ENCODE measurements at places on chromosomes 1 and 21. TPM values are rescaled to one million over a fixed set of nuclear protein-coding genes. Genes with fewer than 3 reads are reported as not detected.

LIN9 gene
- total RNA-seq = 3.8 TPM

HES5 gene
- total RNA-seq = not detected

S100A5 gene
- not detected for total RNA-seq

TMEM82 gene
- not detected for total RNA-seq

GRCh38 chr21:40923407-40923806 is 76.4 kb upstream of the DSCAM start:
- no peak for DNase-seq

DNA sequence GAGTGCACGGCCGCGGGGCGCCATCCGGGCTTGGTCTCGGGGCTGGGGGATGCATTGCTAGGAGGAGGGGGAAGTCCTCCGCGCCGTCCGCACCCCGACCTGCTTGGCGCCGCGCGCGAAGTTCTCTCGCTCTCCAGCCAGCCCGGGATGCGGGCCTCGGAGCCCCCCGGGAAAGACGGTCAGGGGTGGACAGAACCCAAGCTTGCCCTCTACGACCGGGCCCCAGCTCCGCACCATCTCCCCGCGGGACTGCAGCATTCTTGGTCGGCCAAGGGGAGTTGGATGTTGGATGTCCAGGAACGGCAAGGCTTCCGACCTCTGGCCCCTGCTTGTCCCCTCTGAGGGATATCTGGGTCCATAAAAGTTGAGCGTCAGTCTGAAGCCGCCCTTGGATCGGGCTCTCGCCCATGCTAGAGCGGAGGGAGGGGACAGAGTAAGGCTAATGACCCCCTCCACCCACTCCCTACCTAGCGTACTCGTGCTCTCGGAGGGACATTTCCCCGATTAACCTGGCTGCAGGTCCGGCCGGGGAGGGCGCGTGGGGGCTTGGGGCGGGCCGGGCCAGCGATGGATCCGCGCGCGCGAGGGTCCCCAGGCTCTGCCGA is 522 bp downstream of the DISP3 start:
- no peak for DNase-seq

DNA sequence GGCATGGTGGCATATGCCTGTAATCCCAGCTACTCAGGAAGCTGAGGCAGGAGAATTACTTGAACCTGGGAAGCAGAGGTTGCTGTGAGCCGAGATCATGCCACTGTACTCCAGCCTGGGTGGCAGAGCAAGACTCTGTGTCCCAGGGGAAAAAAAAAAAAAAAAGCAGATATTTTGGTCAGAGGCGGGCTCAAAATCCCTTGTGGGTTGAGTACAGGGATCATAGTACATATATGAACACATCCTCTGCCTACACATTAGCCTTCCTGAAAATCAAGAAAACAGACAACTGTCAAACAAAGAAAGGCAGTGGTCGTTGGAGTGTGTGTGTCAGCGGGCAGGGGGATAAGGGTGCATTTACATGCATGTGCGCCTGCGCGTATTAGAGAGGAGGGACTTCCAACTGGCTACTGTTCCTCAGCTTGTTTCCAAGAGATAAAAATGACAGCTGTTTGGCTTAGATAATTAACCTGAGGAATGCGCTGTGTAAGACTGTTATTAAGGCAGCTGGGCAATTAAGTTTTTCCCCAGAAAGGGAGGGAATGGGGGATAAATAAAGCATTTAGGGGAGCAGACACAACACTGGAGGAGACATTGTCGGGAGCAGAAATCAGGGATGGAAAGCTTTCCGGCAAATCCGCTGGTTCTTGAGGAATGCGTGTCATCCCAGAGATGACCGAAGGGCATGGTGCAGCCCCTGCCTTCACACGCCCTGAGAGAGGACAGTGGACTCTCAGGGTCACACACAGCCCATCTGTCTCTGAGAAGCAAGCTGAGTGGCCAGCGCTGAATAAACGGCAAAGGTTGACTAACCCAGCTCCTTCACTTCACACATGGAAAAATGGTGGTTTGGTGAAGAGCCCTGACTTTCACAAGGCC is 6.4 kb downstream of the LAMB3 start:
- DNase-seq = no peak

GRCh38 chr1:221025956-221026355 is 146.7 kb downstream of the HLX start:
- DNase-seq = no peak

GRCh38 chr1:234768569-234769283 is 158.7 kb upstream of the IRF2BP2 start:
- peak; percentile 46 for DNase-seq

GRCh38 chr1:153841463-153841994 is 66.3 kb downstream of the SLC27A3 start:
- DNase-seq = no peak

GRCh38 chr1:77978293-77978968 is 441 bp downstream of the FUBP1 start:
- peak; percentile 81 for DNase-seq

DNA sequence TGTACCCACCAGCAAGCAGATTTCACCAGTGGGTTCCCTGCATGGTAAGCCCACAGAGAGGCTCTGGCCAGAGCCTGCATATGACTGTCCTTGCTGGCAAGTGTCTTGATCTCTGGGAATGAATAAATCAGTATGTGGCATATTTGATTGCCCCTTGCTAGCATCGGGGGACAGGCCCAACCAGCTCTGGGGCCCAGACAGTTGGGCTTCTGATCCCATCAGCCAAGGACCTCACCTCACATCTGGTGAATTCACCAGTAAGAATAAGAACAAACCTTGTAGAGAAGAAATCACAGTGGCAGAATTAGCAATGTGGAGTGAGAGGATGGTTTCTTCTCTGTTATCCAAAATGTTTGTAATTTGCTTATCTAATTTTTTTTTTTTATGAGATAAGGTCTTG is 15.9 kb downstream of the SLC1A7 start:
- DNase-seq = no peak

DNA sequence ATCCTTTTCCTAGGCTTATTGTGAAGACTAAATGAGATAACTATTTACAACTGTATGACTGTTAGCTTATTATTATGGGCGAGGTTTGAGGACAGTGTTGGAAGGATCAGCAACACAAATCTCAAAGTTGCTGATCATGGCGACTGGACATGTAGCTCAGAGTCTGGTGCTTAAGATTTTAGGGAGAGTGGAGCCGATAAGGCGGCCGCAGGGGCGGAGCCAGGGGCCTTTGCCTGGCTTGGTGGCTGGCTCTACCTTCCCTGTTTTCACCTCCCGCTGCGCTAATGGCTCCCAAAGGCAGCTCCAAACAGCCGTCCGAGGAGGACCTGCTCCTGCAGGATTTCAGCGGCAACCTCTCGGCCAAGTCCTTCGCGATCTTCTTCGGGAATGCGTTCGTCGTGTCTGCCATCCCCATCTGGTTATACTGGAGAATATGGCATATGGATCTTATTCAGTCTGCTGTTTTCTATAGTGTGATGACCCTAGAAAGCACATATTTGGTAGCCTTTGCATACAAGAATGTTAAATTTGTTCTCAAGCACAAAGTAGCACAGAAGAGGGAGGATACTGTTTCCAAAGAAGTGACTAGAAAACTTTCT is 45.5 kb downstream of the GIPC2 start:
- no peak for DNase-seq

- DNase-seq = no peak
Measured at GRCh38 chr1:40653851-40654537, 11.5 kb downstream of the RIMS3 start.

DNA sequence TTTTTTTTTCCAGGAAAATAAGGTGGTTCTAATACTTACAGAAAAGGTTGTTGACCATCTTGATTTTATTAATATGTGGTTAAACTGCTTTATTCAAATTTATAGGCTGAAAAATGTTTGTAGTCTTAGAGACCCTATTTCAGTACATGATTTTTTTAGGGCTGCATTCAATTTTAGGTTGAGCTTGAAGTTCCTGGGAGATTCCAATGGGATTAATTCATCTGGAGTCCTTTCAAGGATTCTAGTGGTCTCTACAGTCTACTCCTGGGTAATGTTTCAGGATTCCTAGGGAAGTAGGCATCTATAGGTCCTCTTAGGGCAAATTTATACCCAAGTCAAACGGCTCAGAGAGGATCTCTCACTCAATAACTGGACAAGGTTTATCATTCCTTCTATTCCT is 126.7 kb downstream of the HMCN1 start:
- DNase-seq = no peak

DNA sequence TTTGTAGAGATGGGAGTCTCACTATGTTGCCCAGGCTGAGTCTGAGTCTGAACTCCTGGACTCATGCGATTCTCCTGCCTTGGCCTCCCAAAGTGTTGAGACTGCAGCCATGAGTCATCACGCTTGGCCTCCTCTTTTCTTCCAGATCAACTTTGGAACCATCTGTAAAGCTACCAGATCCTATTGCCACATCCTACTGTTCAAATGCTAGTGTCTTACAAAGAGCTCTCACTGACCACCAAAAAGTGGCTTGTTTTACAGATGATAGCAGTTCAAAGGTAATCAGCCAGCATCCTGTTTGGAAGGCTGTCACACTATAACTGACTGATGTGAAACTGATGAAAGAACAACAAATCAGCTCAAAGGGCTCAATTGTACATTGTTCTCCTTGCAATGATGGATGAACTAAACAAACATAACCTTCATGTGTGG is 221.6 kb downstream of the AKT3 start:
- DNase-seq = no peak

GRCh38 chr1:81157686-81158085 is 643.0 kb upstream of the ADGRL2 start:
- DNase-seq = no peak

DNA sequence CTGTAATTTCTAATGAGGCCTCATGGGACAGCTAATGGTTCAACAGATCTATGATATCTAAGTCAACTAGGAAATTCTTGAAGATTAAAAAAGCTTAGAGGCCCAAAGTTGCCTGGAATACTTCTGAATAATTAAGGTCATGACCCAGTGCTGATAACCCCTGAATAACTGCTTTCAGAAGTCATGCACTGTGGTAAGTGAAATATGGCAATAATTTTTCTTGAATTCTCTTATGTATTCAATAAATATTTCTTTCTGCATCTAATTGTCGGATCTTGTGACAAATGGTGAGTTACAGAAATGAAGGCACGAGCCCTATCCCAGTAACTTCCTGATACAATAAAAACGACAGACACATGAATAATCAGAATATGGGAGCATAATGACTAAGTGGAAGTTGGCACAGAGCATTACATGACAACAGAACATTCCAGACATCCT is 219.3 kb upstream of the GREM2 start:
- no peak for DNase-seq

DNA sequence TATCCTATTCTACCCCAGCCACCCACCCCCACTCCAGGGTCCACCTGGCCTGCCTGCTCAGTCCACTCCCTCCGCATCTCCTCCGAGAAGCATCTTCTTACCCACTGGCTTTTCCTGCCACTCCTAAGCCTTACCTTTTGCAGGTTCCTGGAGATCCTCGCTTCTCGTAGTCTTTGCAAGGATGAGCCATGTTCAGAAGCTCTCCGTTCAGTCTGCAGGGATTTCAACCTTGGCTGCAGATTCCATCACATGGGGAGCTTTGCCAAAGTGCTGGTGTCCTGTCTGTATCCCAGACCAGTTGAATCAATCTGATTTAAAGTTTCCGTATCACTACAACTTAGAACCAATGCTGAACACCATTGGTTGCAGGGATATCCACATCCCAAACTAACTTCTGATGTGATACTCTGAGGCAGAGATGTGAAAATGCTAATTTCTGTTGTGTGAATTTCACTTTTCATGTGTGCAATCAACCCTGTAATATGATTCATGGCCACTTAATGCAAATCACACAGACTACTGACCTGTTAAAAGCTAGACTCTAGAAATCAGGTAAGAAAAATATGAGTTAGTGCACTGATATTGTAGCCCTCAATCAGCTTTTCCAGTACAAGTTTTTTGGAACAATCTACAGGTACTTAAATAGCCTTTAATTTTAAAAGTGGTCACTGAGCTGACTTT is 61.9 kb downstream of the CAPN2 start:
- no peak for DNase-seq

Data from T-cell (primary cell).